ENCODE measurements at places on chromosomes 4 and X.
A peak's percentile ranks its signal among the peaks of the same experiment; 100 is the strongest.

DNA sequence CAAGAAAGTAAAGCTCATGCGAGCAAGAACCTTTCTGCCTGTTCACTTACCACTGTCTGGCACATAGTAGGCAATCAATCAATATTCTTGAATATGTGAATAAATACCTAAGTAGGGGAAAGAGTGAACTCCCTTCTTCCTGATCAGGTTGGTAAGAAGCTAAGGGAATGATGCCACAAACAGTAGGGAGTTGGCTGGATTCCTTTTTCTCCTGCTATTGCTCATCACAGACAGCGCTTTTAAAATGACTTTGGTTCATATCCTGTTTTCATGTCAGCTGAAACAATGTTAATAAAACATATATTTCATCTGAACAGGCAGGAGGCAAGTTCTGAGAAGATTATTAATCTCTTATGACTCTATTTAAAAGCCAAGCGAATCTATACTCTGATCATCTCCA, 99.2 kb downstream of the NSUN7 start:
- no peak for DNase-seq

GRCh38 chr4:33739884-33740632, 2504.3 kb downstream of the ARAP2 start:
- no peak for DNase-seq

DNA sequence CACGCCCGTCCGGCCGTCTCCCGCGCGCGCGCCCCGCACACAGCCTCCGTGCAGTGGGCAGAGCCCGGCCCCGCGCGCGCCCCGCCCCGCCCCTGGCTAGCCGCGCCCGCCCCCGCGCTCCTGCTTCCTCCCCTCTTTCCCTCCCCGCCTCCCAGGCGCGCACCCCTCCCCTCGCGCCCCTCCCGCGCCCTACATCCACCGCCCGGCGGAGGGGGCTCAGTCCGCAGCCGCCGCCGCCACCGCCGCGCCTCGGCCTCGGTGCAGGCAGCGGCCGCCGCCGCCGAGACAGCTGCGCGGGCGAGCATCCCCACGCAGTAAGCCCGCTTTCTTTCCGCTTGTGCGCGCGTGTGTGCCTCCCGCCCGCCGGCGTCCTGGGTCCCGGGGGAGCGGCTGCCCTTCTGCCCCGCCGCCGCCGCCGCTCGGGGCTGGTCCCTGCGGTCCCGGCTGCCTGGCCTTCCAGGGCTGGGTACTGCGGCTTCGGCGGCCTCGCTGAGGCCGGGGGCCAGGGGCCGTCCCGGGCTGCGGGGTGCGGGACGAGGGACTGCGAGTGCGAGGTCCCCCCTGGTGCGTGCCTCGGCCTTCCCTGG, at the start of gene FHL1:
Gene FHL1, plus strand, starts transcription at position 219 of the 587 bp plus-strand sequence.
- no peak for DNase-seq

DNA sequence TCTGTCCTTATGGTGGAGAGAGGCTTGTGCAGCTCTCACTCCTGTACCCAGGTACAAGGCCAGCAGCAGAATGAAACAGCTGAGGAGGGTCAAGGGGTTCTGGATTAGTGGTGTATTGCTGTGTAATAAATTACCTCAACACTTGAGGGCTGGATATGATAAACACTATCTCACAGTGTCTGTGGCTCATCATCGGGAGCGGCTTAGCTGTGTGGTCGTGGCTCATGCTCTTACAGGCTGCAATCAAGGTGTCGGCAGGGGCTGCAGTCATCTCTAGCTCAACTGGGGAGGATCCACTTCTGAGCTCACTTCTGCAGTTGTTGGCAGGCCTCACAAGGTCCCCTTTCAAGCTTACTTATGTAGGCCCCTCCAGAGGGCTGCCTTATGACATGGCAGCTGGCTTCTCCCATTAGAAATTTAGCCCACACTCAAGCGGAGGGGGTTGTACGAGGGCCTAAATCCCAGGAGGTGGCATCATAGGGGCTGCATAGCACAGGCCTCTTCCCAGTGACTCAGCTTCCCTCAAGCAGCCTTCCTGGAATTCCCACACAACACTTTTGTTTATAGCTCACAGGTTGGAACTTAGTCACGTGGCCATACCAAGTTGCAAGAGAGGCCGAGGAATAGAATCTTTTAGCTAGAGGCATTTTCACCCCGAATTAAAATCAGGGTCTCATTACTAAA, 148.2 kb upstream of the RPS6KA3 start:
- no peak for DNase-seq

- no peak for DNase-seq
These were observed 35.1 kb downstream of the CYTL1 start for GRCh38 chr4:4984186-4984585.

GRCh38 chr4:15395311-15395710, 32.5 kb upstream of the C1QTNF7 start:
- no peak for DNase-seq

DNA sequence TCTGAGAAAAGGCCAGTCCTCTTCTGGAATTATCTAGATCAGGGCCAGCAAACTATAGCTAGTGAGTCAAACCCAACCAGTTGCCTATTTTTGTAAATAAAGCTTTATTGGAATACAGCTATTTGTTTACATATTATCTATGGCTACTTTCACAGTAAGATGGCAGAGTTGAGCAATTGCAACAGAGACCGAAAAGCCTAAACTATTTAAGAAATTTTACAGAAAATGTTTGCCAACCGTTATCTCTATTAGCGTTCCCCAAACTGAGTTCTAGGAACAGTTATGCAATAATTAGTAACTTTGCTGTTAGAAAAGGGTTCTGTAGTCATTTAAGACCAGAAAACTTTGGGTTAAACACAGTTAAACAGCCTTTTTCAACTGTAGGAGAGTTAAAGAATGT, 10.5 kb downstream of the TEX13B start:
- DNase-seq = no peak

- DNase-seq = no peak
These were observed 494.2 kb upstream of the INTU start for GRCh38 chr4:127138586-127138985.

DNA sequence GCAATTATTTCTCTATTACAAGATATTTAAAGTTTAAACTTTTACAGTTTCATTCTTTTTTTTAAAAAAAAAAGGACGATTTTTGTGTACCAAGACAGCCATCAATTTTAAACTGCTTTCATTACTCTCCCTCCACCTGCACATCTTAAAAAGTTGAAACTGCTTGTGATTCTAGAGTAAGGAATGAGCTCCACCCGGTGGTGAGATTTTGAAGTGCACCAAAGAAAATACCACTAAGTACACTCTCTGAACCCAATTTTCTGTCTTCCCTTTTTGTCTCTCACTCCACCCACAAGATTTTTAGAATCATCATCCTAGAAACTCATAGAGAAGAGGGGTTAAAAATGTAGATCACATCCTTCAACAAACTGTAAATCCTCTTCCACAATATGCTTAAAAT, 91.3 kb upstream of the WDR44 start:
- peak; percentile 18 for DNase-seq

DNA sequence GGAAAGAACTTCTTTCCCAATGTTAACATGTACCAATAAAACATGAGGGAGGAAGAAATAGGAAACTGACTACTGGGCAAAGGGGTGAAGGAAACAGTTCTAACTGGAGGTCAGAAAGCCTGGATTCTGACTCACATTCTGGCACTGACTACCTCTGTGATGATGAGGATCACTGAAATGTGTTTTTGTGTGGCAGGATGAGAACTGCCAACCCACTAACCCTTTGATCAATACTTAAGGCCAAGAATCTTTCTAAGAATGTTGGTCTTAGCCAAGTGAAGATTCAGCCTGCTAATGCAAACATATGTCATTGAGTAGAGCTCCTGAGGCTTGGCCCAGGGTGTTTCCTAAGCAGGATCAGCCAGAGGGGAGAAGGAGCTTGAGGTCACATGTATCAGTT, 4.6 kb downstream of the ALAS2 start:
- no peak for DNase-seq

GRCh38 chr4:126372634-126373033, 1057.9 kb downstream of the FAT4 start:
- no peak for DNase-seq

DNA sequence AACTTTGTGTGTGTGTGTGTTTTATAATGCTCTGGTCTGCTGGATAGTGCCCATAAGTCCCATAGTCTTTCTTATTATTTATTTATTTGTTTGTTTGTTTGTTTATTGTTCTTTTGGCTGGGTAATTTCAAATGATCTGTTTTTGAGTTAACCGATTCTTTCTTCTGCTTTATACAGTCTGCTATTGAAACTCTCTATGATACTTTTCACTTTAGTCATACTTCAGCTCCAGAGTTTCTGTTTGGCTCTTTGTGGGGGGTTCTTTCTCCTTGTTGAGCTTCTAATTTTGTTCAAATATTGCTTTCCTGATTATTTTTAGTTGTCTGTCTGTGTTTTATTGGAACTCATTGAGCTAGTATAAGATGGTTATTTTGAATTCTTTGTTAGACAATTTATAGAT, 10.0 kb downstream of the CXCL3 start:
- no peak for DNase-seq

DNA sequence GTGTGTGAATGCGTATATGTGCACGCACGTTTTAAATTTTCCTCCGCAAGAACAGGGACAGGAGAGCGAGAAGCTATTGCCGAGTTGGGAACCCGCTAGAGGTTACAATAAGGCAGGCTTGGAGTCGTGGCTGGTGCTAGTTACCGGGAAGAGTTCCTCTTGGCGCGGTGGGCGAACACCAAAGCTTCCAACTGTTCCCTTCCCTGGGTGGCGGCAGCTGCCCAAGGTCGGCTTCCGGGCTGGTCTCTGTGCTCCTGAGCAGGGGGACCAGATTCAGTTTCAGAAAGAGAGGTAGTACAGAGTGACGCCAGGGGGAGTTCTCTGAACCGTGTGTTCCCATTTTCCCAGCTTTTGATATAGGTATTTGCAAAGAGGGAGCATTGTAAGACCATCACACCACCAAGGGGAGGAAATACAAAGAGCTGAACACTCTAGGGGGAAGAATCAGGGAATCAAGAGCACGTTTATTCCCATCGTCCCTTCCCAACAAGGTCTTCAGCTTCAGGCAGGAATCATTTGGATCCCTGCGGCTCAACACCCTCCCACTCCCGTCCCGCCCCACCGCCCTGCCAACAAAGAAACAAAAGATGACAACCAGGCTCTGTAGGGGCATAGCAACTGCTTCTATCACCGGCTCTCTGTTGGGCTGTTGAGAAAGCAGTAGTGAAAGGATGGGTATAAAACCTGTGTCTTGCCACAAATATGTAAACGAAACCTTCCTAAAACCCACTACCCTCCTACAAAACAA, 113.6 kb upstream of the TEX13C start:
- no peak for DNase-seq

DNA sequence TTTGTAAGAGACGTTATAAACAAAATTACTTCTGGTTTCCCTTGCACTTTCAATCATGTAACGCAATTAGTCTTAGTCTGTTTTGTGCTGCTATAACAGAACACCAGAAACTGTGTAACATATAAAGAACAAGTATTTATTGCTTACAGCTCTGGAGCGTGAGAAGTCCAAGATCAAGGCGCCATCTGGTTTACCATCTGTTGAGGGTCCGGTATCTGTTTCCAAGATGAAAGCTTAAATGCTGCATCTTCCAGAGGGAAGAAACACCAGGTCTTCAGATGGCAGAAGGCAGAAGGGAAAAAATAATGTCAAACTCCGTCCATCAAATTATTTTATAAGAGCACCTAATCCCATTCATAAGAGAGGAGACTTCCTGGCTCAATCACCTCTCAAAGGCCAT, 474.1 kb downstream of the PDGFC start:
- DNase-seq = no peak
